ENCODE measurements at places on chromosomes 7 and 10.

DNA sequence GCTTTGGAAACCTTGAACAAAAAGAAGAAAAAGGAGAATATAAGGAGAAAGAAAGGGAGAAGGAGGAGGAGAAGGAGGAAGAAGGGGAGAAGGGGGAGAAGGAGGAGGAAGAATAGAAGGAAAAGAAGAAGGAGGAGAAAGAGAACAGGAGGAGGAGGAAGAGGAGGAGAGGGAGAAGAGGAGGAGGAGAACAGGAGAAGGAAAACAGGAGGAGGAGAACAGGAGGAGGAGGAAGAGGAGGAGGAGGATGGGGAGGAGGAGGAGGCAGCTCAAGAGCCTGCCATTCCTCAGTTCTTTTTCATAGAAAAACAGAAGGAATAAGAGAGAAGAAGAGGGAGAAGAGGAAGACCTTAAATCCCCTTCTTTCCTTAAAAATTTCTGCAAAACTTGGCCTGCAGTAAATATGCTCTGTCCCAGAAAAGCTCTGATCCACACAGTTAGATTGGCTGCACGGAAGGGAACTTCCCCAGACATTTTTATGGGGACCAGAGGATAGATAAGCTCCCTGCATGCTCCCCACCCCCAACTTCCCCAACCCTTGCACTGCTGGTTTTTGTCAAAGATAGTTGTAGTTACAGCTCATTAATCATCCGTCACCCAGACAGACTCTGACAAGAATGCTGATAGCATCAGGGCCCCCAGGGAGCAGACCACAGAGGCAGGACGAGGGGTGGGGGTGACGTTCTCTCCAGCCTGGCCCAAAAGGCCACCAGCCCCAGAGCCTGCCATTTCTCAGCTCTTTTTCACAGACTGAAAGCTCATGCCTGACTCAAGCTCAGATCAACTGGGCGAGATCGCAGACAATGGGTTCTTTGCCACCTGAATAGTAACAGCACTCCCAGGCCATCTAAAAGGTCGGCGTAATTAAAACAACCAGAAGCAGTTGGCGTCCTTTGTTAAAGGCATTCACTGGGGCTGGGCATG lies 34.5 kb upstream of the LYZL1 start:
- DNase-seq = no peak

- no peak for DNase-seq
Observed at GRCh38 chr10:126849646-126850045, 55.6 kb upstream of the DOCK1 start.

GRCh38 chr7:67406976-67407375 lies 410.3 kb downstream of the TYW1 start:
- no peak for DNase-seq

- no peak for DNase-seq
Observed at GRCh38 chr10:120607016-120607709, 150.1 kb downstream of the PLPP4 start.

- no peak for DNase-seq
Observed at GRCh38 chr7:27940341-27940740, 200.4 kb downstream of the TAX1BP1 start.

DNA sequence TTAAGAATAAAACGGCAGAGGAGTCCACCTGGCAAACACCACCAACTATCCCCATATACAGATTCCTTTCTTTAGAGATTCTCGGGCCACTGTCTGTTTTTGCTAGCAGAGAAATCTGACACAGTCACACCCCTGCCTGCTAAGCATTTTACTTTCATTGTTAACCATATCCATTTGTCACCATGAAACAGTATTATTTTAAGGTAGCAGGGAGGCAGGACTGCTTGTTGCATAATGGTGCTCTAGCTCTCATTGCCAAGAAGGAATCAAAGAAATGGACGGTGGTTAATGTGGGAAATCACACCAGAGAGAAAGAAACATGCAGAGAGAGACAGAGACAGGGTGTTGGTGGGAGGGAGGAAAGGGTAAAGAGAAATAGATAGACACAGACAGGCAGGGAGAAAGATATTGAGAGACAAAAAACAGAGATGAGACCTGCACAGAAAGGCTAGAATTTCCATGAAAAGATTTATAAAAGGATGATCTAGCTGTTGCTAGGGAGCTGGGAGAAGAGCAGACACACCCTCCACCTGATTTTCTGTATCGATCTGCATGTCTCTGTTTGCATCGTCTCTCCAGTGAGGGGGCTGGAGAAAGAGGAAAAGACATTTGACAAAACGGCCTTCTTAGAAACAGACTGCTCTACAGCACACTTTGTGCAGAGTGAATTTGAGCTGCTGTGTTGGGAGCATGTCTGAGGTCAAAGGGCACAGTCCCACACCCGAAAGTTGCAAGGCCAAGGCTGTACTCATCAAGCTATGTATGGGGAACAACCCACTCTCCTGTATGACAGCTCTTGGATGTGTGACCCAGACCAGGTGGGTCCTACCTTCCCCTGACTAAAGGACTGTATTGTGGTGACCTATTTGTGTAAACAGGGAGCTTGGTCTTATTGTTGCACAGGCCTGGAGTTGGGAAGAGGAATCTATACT lies 303.1 kb downstream of the FZD1 start:
- DNase-seq = no peak

DNA sequence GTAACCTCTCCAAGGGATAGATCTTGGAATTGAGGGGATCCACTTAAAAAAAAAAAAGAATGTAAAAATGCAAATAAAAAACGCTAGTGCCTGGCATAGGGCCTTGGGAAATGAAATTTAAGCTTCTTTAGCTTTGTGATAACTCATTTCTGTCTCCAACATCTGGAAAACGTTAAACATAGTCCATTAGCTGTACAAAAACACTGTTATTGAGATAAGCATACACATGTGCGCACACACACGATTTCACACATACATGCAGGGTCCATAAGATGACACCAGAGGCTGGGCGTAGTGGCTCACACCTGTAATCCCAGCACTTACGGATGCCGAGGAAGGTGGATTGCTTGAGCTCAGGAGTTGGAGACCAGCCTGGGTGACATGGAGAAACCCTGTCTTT lies 13.7 kb upstream of the CUL2 start:
- DNase-seq = no peak

GRCh38 chr10:7817576-7817975 lies 729 bp upstream of the TAF3 start:
- no peak for DNase-seq

GRCh38 chr10:71299071-71299785 lies 19.8 kb upstream of the SLC29A3 start:
- no peak for DNase-seq

- no peak for DNase-seq
Observed at GRCh38 chr10:2282202-2282601, 544.9 kb upstream of the ADARB2 start.

GRCh38 chr7:95454438-95455045 lies 19.7 kb upstream of the PON2 start:
- DNase-seq = no peak

DNA sequence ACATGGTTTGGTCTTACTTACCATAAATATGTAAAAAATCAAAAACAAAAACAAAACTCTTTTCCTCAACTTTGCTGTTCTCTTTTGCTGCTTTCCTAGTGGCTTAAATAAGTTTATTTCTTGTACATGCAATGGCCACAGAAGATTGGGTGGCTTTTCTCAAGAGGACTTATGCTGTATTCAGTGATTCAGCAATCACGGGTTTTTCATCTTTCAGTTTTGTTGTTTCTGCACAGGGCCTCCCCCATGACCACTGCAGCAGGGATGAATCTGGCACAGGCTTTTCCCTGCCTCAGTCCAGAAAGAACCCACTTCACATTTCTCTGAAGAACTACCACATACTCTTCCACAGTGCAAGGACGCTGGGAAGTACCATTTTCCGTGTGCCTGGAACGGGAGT lies 355.0 kb downstream of the RNLS start:
- no peak for DNase-seq

DNA sequence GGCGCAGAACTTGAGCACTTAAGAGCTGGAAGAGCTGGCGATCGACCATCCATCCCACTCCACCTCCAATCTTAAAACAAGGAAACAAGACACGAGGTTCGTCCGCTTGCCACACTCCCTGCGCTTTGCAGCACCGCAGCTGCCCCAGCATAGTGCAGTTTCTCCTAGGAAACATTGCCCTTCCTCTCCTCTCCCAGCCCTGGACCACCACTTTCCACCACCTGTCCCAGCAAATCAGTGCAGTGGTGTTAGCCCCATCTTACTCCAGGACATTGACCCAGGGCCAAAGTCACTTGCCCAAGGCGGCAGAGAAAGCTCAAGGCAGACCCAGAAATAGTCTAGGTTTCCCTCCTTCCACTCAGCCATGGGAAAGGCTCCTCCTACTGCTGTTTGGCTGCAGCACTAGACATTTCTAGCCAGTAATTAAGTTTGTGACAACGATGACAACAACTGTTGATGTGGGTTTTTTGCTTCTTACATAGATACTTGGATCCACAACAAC lies 1.5 kb upstream of the PARD3 start:
- no peak for DNase-seq

DNA sequence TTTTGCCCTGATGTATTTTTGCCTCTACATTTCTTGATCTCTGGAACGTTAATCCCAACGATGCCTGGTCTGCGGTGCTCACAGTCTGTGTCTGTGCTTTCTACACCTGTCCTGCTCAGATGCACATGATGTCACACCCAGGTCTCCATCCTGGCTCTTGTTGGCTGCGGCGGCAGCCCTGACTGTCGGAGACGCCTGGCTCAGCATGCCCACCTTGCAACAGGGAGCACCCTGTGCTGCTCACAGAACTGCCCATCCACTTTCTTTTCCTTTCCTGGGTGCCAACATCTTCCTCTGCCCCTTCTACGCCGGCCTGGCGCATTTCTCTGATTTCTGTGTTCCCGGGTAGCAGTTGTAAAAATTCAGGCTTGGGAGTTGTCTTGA lies 106.2 kb downstream of the CUX1 start:
- no peak for DNase-seq

GRCh38 chr7:42574685-42575084 lies 337.2 kb downstream of the C7orf25 start:
- DNase-seq = no peak

DNA sequence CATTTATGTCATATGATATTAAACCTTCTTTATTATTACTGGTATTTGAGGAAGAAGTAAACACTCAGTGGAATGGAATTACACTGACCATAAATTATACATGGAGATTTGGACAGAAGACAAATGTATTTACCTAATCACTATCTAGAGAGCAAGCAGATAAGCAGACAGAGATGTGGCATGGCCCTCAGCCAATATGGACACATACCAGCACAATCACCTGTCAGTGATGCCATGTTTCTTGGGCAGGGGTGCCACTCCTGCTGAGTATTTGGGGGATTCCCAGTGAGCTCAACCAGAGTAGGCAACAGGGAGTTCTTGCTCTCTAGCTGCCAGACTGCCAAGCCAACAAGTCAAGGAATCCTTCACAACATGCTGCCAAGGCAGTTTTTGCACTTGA lies 866.3 kb upstream of the LRRN3 start:
- DNase-seq = no peak

DNA sequence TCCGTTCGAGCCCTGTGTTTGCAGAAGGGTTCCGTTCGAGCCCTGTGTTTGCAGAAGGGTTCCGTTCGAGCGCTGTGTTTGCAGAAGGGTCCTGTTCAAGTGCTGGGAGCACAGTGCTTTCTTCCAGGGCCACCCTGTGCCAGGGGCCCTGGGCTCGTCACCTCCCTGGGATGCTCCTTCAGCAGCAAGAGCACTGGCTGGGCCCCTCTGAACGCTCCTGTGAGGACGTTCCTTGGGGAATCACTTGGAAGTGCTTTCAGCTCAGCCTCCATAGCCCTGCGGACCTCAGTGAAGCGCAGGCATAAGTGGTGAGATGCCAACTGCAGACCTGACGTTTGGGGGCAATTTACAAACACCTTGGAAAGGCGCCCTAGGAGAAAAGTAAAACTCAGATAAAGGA lies 103.6 kb downstream of the DYNC2I1 start:
- no peak for DNase-seq

DNA sequence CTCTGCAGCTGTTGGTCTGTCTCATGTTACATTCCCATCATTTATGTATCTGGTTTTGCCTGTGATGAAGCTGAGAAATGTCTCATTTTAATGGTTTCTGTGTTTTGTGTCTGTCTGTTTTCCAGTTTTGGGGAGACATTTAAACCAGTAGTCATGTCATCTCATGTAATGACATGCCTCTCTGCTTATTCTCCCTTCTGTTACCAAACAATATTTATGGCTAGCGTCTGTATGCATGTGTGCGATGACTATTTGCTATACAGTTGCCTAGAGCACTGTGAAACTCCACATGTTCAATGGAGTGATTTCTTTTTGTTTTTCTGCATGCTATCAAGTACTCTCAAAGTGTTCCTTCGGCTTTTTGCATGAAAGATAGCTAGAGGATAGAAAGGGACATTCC lies 132.0 kb downstream of the ST7 start:
- DNase-seq = no peak

- DNase-seq = no peak
Observed at GRCh38 chr7:35040906-35041305, 3.6 kb upstream of the DPY19L1 start.

DNA sequence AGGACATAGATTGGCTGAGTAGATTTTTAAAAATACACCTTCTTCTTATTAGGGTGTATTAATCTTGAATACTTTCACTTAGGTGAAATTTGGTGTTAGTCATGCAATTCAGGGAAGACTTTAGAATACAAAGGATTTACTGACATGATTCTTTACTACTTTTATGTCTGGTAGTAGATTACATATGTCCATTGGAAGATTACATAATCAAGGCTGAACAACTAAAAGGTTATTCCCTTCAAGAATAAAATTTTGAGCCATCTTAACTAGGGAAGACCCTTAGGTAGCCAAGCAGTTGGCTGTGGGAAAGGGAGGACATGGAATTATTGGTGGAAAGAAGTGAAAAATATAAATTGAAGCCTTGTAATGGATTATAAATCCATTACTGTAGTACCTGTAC lies 165.0 kb downstream of the ITGB1 start:
- no peak for DNase-seq

Data from hematopoietic multipotent progenitor cell treated with erythropoietin and hydrocortisone succinate and interleukin-3 and kit ligand, for 15 days (in vitro differentiated cells).